ENCODE measurements at places on chromosomes 2 and 18. TPM values are rescaled to one million over a fixed set of nuclear protein-coding genes. Genes with fewer than 3 reads are reported as not detected.

The MEMO1 gene
- total RNA-seq, result 31.5 TPM

The CDH2 gene
- total RNA-seq, result 3.1 TPM

The UGT1A4 gene
- 5.2 TPM for total RNA-seq

The UGT1A5 gene
- total RNA-seq, result 2.0 TPM

The SALL3 gene
- 0.17 TPM for total RNA-seq

The POTEI gene
- total RNA-seq, result 0.03 TPM

The FOXI3 gene
- total RNA-seq, result not detected

The TRPM8 gene
- total RNA-seq, result 0.12 TPM

The UGT1A3 gene
- 0.86 TPM for total RNA-seq

The SULT1C4 gene
- 117 TPM for total RNA-seq

The APLF gene
- total RNA-seq, result 3.5 TPM

DNA sequence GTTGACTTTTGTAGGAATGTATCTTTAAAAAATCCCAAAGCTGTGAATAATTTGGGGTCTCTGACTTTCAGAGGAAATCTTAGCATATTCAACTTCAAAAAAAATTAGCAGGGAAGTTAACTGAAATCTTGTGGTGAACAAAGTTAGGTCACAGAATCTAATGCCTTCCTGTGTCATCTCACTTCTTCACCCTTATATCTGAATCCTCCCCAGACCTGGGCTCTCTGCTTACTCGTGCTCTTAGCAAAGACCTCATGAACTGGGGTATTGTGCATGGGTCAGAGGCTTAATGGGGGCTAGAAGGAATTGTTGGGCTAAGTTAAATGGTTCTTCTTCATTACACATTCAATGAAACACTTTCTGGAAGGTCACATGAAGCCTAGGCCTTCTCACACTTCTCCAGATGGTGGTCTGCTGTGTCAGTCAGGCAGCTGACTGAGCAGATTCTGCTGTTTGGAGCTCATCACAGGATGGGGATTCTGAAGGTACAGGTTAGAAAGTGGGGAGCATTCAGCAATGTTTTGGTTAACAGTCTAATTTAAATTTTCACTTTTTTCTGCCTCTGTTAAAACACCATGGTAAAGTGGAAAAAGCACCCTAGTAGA lies 131.3 kb downstream of the SUCLG1 start:
- no peak for DNase-seq

DNA sequence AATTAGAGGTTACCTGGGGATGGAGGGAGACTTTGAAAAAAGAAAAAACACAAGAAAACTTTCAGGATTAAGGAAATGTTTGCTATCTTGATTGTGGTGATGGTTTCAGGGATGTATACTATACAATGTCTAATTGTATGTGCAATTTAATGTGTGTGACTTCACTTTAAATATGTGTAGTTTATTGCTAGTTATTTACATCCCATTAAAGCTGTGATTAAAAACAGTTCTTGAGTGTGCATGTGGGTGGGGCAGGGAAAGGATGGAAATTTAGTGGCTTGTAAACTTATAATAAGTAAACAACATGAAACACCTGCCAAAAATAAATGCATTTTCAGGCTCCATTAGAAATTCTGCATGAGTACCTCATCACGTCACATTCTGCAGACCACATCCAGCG lies 167.0 kb downstream of the MYO5B start:
- DNase-seq, result no peak

- DNase-seq, result no peak
These were observed 29.3 kb upstream of the OTOS start for GRCh38 chr2:240169486-240170353.

DNA sequence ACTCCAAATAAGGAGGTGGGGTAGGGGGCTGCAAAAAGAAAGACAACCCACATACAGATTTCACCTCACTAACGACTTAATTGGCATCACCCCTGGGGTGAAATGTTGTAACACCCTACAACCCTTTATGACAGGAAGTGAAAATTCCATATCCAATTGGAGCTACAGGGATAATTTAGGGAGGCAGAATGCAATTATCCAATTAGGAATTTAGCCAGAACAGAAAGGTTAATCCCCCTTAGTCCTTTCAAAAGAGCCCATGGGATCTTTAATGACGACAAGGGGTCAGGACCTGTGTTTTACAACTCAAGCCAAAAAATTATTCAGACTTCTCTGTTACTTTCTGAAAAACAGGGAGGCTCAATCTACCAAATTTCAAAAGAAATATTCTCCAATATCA lies 1027.1 kb downstream of the TMEM182 start:
- DNase-seq, result no peak

- no peak for DNase-seq
These were observed 14.2 kb upstream of the RTTN start for GRCh38 chr18:70219688-70220087.

- DNase-seq, result no peak
These were observed 381.2 kb downstream of the MBD2 start for GRCh38 chr18:53843113-53843760.

GRCh38 chr18:31512203-31512764 lies 14.3 kb downstream of the DSG2 start:
- DNase-seq, result peak; percentile 82

- no peak for DNase-seq
These were observed 58.7 kb downstream of the STEAP3 start for GRCh38 chr2:119282146-119282995.

DNA sequence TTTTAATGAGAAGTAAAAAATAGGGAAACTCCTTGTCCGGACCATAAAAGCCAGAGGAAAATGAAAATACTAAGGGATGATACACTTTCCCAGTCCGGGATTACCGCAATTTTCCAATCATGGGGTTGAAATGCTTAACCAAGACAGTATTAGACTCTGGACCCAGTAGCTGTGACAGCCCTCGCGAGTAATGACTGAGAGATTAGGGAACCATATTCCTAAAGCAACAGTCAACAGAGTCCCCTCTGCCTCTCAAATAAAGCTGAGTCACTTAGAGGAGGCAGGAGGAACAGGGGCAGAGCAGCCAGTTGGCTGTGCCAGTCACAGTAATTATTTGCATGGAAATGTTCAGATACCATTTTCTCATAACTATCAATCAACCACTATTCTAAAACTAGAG lies 34.8 kb downstream of the GPATCH11 start:
- DNase-seq, result no peak

GRCh38 chr2:32564417-32565035 lies 63.3 kb upstream of the TTC27 start:
- DNase-seq, result no peak

- no peak for DNase-seq
These were observed 21.1 kb downstream of the TET3 start for GRCh38 chr2:74005786-74006185.

DNA sequence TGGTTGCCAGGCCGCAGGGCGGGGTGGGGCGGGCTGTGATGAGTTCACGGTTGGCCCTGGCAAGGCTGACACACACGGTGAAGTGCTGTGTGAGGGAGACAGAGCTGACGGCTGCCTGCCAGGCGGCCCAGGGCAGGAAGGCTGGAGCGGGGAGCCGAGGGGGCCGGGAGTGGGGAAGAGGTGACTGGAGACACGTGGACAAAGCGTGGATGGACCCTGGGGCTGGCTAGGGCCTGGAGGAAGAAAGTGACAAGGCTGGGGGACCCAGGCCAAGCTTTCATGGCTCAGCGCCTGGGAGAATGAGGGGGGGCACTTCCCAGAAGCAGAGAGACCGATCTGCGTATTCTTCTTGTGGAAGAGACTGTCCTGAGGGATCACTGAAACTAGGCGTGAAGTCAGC lies 123.2 kb downstream of the DYSF start:
- DNase-seq, result no peak

GRCh38 chr2:238458651-238459050 lies 31.9 kb downstream of the ASB1 start:
- no peak for DNase-seq

DNA sequence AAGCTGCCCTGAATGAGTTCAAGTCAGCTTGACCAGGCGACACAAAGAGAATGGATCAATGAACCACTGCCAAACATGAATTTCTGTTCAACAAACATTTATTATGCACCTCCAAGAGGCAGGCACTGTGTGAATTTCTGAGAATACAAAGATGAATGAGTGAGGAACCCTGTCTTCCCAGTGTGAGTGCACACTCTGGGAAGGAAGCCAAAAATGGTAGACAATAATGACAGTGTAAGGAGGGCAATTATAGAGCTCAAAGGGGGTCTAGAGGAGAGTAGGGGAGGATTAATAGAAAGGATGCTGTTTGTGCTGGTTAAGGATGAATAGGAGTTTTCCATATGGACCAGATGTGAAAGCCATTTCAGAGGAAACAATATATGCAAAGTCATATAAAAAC lies 213.4 kb downstream of the DCC start:
- no peak for DNase-seq

- DNase-seq, result no peak
These were observed 7.2 kb upstream of the AFTPH start for GRCh38 chr2:64516651-64517510.

- DNase-seq, result no peak
These were observed 11.9 kb upstream of the NDUFV2 start for GRCh38 chr18:9090578-9090977.

GRCh38 chr2:25805987-25806386 lies 72.3 kb downstream of the ASXL2 start:
- no peak for DNase-seq

DNA sequence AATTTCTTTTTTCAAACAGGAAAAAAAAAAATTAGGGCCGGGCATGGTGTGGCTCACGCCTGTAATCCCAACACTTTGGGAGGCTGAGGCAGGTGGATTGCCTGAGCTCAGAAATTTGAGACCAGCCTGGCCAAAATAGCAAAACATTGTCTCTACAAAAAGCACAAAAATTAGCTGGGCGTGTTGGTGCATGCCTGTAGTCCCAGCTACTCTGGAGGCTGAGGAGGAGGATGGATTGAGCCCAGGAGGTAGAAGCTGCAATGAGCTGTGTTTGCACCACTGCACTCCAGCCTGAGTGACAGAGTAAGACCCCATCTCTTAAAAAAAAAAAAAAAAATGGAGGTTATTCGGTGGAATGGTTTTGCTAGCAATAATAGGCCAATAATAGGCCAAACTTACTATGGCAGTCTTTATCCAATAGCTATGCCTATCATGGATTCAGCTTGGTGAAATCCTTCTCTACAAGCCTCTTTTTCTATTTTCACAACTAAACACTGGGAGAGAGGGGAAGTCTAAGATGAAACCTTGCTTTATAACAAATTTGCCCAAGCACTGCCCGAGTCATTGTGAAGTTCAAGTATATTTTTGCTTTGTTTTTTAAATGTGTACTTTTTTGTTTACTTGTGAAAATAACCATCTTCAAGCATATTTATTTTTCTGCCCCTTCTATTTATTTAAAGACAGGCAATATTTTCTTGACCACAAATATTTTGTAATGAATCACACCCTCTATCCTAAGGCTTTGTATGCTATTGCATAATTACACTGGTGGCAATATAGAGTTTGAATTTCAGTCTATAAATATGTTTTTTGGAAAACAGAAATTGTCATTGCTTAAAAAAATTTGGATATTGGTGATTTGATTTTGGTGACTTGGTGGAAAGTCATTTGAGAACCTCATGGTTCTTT lies 20.0 kb upstream of the KYNU start:
- no peak for DNase-seq

DNA sequence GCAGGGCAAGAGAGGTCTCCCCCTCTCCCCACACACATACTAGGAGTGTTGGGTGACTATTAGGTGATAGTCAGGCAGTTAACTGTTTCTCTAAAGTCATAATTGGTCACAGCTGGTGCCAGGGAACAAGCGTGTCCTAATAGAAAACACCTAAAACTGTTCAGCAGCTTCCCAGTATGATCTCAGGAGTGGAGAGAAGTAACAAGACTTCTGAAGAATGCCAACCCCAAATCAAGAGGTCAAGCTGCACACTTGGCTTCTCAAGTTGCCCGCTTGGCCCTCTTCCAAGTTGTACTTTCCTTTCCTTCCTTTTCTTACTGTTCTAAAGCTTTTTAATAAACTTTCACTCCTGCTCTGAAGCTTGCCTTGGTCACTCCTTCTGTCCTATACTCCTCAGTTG lies 22.4 kb upstream of the STAT1 start:
- no peak for DNase-seq
